Tongue (tissue), 3 donors: ENCODE measurements at places on chromosomes 13 and 19. TPM values are rescaled to one million over a fixed set of nuclear protein-coding genes. Genes with fewer than 3 reads are reported as not detected.

Gene PRSS57
- total RNA-seq = 0.82 TPM

Gene SARS2
- total RNA-seq = 11.3 TPM

Gene LRRC4B
- total RNA-seq = 13.0 TPM

Gene RYR1
- total RNA-seq = 231 TPM

Gene HNRNPL
- total RNA-seq = 249 TPM

Gene TMEM221
- 3.3 TPM for total RNA-seq

Gene SIGLEC5
- total RNA-seq = not detected

Gene TMIGD2
- not detected for total RNA-seq

Gene NAPSA
- total RNA-seq = 0.51 TPM

Gene SPIB
- total RNA-seq = 0.10 TPM

Gene OR4F17
- not detected for total RNA-seq

Gene LILRA5
- not detected for total RNA-seq

Gene CFAP97D2
- total RNA-seq = not detected

Gene RNF225
- not detected for total RNA-seq

Gene SPACA4
- not detected for total RNA-seq

Gene CEACAM16
- total RNA-seq = not detected

Gene DNAAF3
- 0.51 TPM for total RNA-seq

Gene MEDAG
- 4.1 TPM for total RNA-seq

Gene CGB3
- total RNA-seq = not detected

Gene KRTDAP
- total RNA-seq = 9.6 TPM

Gene DNAJC3
- total RNA-seq = 43.1 TPM

Gene NPAS1
- not detected for total RNA-seq

Gene LRRC63
- total RNA-seq = not detected

Gene MISP3
- total RNA-seq = 1.5 TPM

Gene ZNF208
- total RNA-seq = 8.8 TPM

Gene MIR17HG
- 8.6 TPM for total RNA-seq

Gene NLRP9
- total RNA-seq = not detected

Gene LILRA1
- total RNA-seq = 0.51 TPM

Gene ZSCAN5B
- total RNA-seq = not detected

Gene ZNF146
- 148 TPM for total RNA-seq
